Stimulated activated CD4-positive, alpha-beta T cell treated with anti-CD3 and anti-CD28 coated beads, Interleukin-1b, Interleukin-23, amount 100 ng/mL, for 1 hour (primary cell): ENCODE measurements at places on chromosomes 12 and 14.

DNA sequence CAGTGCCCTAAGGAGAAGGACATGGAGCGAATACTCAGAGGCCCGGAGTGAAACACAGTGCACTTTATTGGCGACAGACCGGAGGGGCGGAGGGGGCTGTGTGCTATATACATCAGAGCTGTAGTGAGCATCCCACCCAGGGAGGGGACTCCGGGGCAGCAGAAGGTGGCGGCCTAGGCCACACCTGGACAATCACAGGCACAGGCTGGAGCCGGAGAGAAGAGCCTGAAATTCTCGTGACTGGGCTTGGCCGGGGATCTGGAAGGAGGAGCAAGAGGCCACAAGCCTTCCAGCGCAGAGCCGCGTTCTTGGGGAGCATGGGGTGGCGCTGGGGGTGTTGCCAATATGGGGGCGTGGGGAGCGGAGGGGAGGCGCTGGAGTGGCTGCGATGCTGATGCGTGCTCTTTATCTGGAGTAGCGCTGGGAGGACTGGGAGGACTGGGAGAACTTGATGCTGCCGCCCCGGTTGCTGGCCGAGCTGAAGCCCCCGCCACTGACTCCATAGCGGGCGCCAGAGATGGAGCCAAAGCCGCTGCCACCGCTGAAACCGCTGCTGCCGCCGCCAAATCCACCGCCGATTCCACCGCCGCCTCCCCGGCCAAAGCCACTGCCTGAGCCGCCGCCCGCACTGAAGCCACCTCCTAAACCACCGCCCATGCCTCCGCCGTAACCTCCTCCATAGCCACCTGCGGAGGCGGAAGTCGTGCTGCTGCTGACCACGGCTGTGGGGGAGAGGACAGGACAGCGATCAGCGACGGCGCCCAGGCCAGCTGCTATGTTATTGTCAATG lies 6.1 kb downstream of the KRT3 start:
- DNase-seq: no peak

GRCh38 chr12:89863493-89863938 lies 154.9 kb upstream of the ATP2B1 start:
- no peak for DNase-seq

DNA sequence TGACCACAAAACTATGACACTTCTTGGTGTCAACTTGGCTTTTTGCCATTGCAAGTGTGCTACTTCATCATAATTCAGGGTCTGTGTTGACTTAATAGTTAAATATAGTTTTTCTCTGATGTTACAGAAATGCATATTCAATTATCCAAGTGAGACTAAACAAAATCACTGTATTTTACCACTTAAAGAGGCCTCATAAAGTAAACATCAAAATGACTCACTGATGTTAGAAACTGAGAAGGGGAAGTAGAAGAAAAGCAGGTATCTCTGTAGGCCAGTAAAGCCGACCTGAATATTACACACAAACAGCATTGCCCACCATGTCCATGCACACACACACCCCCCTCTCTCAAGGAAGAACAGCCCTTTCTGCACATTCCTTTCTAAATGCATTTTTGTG lies 55.4 kb downstream of the RPAP3 start:
- DNase-seq: no peak

GRCh38 chr12:116054280-116054679 lies 223.2 kb downstream of the MED13L start:
- no peak for DNase-seq

DNA sequence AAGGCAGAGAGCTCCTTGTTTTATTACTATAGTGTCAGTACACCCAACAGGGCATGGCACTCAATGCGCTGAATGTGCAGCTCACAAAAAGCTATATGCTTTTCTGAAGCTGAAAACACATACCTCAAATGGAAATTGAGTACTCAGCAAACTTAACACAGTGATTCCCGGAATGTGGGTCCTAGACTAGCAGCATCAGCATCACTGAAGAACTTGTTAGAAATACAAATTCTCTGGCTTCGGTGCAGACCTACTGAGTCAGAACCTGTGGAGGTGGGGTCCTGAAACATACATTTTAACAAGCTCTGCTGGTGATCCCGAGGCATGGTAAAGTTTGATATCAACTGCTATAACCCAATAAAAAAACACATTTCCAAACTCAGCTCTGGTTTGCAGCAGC lies 14.9 kb downstream of the RERG start:
- DNase-seq: no peak

DNA sequence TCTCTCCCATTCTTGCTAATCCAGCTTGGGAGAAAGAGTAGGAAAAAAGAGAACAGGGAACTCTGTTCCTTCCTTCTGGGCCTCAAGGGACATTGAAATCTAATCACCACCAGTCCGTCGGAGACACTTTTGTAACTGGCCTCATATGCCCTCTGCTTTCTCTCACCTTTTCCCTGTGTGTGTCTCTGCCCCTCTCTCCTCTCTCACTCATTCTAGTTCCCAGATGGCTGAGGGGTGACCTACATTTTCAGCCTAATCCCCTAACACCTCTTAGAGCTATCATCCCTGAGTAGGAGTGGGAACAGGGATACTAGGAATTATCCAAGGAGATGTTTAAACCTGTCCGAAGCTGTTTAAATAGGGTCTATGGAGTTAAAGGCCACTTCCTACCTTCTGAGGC lies 8.9 kb upstream of the PCK2 start:
- DNase-seq: no peak

- no peak for DNase-seq
These were observed 48.7 kb upstream of the ABCC9 start for GRCh38 chr12:21989819-21990412.
